ENCODE measurements at places on chromosomes 4 and X.

DNA sequence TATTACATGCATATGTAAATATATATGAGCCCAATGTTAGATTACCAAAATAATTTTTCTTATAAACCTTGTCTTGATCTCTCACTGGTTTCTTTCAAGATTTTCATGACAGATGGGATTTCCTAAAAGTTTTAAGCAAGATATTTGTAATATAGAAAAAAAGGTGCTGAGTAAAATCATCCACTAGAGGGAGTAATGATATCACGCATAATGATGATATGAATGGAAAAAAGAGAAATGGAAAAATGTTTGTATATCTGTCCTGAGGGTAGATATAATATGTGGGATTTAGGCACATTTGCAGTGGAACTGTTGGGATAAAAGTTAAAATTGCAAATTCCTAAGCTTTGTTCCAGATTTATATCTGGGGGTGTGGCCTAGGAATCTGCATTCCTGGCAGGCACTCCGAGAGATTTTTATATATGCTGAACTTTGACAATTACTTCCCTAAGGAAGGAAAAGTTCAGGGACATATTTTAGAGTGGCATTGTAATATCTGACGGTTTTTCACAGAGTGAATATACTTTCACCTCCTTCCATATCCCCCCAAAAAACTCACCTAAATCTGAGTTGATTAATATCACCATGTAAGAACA, 60.5 kb downstream of the TMA16 start:
- DNase-seq = peak; percentile 62

GRCh38 chr4:158560284-158560683, 38.6 kb downstream of the RXFP1 start:
- no peak for DNase-seq

- DNase-seq = no peak
Observed at GRCh38 chrX:134732676-134733075, 74.4 kb upstream of the PLAC1 start.

- DNase-seq = peak; percentile 83
Observed at GRCh38 chrX:13669246-13669737, 16.4 kb downstream of the TCEANC start.

DNA sequence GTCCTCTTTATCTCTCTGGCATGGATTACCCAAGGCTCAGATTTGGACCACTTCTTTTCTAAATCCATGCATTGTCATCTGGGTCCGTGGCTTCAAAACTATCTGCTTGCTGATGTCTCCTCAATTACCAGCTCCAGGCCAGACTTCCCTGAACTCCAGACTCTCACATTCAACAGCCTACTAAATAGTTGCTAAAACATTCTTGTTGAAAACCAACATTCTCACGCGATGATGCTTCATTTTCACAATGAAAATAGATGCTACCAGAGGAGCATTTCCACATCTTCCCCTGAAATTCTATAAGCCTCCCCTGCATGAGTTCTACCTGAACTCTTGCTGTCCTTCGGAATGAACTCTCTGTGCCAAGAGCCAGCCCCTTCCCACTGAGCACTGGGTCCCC, 5.2 kb upstream of the TLR6 start:
- DNase-seq = no peak

DNA sequence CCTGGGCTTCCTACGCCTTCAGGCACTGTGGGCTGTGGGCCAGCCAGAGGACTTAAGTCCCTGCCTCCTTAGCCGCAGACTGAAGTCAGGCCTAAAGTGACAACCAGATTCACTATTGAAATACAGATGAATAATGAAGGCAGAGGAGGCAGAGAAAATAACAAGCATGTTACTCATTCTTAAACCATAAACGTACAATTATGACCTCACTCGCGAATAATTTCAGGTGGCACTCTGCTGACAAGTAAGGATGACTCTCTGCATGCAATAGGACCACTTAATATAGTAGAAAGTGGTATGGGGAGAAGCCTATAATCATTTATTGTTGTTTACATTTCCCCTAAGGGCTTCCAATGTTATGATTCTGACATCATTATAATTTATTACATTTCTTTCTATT, 409.2 kb upstream of the FGF13 start:
- peak; percentile 68 for DNase-seq

- DNase-seq = no peak
Observed at GRCh38 chr4:161702287-161702686, 461.5 kb downstream of the FSTL5 start.

DNA sequence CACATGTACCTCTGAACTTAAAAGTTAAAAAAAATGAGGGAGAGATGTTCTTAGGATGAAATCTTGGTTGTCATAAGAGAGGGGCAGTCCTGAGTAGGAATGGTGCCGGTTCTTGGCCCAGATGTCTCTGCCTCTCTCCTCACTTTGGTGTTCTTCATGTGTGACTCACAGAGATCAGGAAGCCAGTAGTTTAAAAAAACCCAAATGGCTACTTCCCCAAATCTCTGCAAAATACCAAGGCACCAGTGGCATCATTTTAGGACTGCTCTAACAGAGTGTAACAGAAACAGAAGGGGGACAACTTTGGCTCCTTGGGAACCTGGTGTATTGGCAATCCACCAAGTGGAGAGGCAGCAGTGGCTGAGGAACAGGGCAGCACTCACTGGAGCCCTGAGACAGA, 116.8 kb downstream of the SCD5 start:
- DNase-seq = no peak

- no peak for DNase-seq
Observed at GRCh38 chrX:2684256-2684655, 6.8 kb upstream of the CD99 start.

- no peak for DNase-seq
Observed at GRCh38 chrX:50889582-50889981, 21.0 kb upstream of the BMP15 start.

GRCh38 chrX:115553171-115553570, 7.8 kb upstream of the PLS3 start:
- DNase-seq = no peak

DNA sequence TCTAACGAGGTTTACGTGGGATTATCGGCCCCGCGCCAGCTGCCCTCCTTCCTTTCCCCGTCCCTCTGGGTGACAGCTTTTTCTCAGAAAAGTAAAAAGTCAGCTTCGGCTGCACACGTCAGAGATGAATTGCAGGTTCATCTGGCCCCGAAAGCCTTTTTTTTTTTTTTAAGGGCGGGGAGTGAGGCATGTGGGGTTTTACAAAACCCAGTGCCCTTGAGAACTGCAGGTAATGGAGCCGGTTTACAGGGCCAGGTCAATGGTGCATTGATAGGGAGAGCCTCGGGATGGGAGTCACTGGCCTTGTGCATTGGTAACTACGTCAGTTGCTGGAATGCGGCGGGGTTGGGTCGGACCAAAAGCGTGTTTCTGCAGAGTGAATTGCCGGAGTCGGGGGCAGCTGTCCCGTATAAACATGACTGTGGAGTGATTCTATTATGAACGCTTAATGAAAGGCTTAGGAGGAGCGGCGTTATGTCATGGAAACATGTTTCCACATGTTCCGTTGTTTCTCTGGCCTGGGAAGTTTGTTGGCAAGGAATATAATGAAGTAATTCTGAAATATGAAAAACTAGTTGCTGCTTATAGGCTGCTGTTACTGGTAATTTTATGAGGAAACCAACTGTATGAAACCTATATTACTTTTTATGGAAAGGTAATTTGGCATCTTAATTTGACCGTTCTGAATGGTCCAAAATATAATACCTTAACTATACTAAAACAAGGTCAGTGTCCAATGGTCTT, 1.1 kb downstream of the HSPA4L start:
- DNase-seq = peak; percentile 55

DNA sequence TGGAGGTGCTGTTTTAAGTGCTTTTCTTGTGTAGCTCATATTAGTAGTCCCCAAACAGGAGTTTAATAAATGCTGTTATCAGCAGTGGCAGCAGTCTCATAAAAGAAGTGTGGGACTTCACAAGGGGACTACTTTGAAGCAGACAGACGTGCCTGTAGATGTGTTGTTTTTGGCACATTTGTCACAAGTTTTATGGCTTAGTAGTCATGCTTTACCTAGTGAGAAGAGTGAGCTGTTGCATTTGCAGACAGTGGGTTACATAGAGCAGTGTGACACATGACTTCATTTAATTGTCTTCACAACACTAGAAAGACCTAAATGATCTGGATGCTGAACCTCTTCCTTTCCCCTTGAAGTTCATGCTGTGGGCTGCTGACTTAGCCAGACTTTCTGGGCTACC, 149.5 kb upstream of the MBNL3 start:
- DNase-seq = no peak

DNA sequence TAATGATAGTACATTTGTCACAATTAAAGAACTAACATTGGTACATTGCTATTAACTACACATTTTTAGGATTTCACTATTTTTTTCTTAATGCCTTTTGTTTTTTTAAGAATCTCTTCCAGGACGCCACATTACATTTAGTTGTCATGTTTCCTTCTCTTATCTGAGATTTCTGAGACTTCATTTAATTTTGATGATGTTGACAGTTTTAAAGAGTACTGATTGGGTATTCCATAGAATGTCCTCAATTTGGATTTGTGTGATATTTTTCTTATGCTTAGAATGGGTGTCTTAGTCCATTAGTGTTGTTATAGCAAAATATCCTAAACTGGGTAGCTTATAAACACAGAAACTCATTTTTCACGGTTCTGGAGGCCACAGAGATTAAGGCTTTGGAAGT, 1095.5 kb upstream of the LCORL start:
- no peak for DNase-seq

- DNase-seq = no peak
Observed at GRCh38 chr4:170949084-170949483, 859.3 kb upstream of the AADAT start.

DNA sequence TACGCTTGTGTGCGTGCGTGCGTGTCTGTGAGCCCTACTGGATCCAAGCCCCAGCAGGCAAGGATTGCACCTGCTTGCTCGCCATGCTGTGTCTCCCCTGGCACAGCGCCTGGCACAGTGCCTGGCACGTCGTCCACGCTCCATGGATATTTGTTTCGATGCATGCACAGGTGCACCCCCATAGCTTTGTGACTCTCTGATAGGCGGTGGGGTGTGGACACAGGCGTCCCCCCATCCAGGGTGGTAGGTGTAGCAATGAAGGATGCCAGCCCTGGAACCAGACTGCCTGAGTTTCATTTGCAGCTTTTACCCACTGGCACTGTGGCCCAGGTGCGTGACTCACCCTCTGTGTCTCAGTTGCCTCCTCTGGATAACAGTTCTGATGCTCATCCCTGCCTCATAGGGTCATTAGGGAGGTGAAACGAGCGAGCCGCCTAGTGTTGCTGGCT, 20.2 kb downstream of the PIGG start:
- no peak for DNase-seq

DNA sequence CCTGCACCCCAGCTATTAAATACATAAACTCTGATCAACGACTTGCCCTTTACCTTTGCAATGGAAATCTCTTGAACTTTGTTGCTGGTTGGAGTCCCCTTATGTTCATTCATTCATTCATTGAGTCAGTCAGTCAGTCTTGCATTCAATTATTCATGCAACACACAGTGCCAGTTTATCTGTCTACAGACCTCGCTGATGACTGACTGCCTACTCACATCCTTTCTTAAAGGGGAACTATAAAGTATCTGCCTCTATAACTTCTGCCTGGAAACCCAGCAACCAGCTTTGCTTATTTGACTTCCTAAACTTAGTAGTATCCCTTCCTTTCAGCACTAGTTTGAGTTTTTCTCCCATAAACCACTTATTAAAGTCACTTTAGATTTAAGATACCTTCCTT, 620.8 kb upstream of the ADGRL3 start:
- peak; percentile 47 for DNase-seq

DNA sequence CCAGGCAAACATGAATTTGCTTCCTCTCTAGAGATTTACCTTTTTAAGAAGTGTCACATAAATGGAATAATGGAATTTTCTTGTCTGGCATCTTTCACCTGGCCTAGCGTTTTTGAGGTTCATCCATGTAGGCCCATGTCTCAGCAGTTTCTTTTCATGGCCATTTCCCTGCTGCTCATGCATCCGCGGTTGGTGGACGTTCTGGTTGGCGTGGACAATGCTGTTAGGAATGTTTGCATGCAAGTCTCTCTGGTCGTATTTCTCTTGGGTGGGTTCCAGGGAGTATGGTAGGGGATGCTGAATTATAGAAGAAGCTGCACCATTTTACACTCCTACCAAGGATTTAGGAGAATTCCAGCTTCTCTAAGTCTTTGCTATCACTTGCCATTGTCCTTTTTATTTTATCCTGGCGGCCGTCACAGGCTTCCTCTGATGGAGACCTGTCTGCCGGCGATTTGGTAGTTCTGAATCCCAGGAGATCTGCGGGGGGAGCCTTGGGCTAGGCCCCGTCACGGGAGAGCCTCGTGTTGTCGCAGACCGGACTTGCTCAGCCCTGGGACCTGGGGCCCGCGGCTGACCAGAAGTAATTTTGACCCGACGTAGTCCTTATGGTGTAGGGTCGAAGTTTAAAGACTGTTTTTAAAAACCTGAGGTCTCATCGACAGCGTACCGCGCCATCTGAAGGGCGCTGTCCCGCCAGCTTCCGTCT, 56.9 kb upstream of the TADA2B start:
- peak; percentile 68 for DNase-seq

DNA sequence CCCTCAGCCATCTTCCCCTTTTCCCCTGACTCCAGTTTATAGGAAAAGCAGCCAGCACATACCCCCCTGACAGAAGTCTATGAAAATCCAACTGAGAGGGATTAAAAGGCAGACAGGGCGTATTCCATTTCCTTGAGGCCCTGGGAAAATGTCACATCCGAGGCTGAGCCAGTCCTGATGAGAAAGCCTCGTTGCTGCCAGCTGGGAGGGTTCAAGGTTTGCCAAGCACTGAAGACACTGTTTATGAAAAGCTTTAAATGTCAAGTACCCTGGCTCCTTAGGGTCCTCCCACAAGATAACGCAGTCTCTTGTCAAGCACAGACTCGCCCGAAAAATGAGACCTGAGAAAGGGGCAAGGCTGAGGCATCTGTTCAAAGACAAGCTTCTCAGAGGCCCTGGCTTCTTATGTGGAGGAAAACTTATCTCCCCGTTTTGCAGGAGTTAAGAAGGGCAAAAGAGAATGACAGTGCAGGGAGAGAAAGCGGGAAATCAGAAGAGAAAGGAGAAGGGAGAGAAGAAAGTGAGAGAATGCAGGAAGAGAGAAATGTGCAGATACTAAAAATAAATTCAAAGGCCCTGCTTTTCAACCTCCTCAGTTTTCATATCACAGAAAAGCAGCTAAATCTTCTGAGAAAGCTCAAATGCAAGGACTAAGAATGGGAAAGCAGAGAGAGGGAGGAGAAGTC, 44.7 kb downstream of the SCD5 start:
- no peak for DNase-seq

GRCh38 chr4:3679851-3680311, 86.3 kb upstream of the ADRA2C start:
- DNase-seq = no peak

All from ELR (cell line).